Activated T-helper 1 cell treated with anti-CD3 and anti-CD28 coated beads, Interleukin-12 subunit alpha, Interleukin-12 subunit beta, Interleukin-2, Interleukin-4 antibody, amounts not matched to agents 30 ng/mL and 10 ng/mL and 1 ng/mL, durations not matched to agents 14 hours and 24 hours and 36 hours (primary cell): ENCODE measurements at places on chromosomes 7 and 10.

GRCh38 chr7:25615003-25615402 lies 386.7 kb upstream of the NPVF start:
- peaks cover 2% of the 10 kb centered on the region for H3K4me1 ChIP-seq
- H3K27ac ChIP-seq = no peak overlapping the region
- no peak for DNase-seq
- peaks cover 8% of the 10 kb centered on the region for H3K27me3 ChIP-seq
- no peaks in the 10 kb centered on the region for H3K36me3 ChIP-seq

- no peaks in the 10 kb centered on the region for H3K27me3 ChIP-seq
- H3K27ac ChIP-seq = no peak overlapping the region
- DNase-seq = no peak
- H3K4me1 ChIP-seq = peaks cover 51% of the 10 kb centered on the region
- no peak overlapping the region for H3K4me3 ChIP-seq
Observed at GRCh38 chr10:6279540-6280267, 77.0 kb downstream of the PFKFB3 start.

DNA sequence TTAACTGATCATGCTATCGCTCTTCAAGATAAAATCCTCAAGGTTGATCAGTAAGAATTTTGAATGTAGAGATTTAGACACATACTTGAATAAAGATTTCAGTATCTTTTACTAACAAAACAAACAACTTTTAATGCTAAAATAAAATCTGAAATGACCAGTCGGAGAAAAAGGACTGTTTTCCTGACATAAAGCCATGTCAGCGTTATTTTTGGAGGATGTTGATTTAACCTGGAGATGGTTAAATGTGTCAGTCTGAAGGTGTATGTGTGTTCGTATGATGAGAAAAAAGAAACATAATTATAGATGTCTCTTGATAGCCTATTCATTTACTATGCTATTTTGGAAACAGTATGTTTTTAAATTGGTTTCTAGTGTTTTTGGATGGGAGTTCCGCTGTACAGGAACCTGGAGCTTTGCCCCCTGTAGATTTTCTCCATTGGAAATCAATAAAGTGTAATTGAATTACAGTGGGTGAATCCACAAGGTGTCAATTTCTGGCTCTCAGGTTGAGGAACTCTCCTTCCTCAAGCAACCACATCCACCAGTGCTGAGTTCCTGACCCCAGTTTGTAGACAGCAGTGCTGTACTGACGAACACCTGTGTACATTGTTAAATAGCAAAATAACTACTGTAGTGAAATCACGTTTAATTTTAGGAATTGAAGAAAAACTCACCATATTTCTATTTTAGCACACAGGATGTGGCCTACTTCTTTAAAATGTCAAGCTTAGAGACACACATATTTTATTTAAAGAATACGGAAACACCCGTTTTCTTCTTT lies 670.1 kb downstream of the MAGI2 start:
- H3K4me1 ChIP-seq = no peaks in the 10 kb centered on the region
- H3K36me3 ChIP-seq = no peaks in the 10 kb centered on the region
- H3K27ac ChIP-seq = no peak overlapping the region

- H3K4me3 ChIP-seq = peak overlapping the region; percentile 73
- no peak for DNase-seq
- H3K4me1 ChIP-seq = no peaks in the 10 kb centered on the region
- H3K27me3 ChIP-seq = peaks cover 76% of the 10 kb centered on the region
Observed at GRCh38 chr10:101291331-101292193, 62.3 kb upstream of the LBX1 start.

- no peak for DNase-seq
- H3K4me3 ChIP-seq = peak overlapping the region; percentile 42
- H3K27ac ChIP-seq = peak overlapping the region; percentile 86
- H3K36me3 ChIP-seq = peaks cover 5% of the 10 kb centered on the region
Observed at GRCh38 chr10:110842326-110842904, 29.3 kb upstream of the PDCD4 start.

GRCh38 chr7:36005293-36005692 lies 147.8 kb upstream of the EEPD1 start:
- no peak overlapping the region for H3K27ac ChIP-seq
- DNase-seq = no peak
- H3K4me1 ChIP-seq = peaks cover 5% of the 10 kb centered on the region
- H3K4me3 ChIP-seq = no peak overlapping the region

DNA sequence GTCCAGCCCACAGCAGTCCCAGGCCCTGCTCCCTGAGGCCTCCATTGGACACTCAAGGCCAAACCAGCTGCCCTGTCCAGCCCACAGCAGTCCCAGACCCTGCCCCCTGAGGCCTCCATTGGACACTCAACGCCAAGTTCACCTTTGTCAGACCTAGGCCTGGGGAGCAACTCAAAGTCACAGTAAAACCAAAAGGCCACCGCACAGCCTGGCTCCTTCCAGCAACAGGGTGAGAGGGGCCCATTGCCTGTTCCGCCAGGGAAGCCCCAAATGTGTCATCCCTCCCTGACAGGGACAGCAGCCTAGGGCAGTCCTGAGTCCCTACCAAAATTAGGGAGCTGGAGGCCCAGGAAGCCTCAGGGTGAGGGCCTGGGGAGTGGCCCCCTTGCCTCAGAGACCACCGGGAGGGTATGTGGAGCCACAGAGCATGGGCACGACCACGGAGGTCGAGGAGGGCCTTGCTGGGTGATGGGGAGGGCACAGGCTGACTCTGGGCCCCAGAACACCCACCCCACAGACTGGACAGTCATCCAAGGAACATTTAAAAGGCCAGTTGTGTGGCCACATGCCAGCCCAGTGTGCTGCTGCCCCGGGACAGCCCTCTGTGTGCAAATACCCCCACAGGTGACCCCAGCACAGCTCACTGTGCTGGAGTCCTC lies 66.5 kb upstream of the PPP2R2D start:
- no peak overlapping the region for H3K4me3 ChIP-seq
- H3K27ac ChIP-seq = no peak overlapping the region
- H3K4me1 ChIP-seq = no peaks in the 10 kb centered on the region
- peaks cover 7% of the 10 kb centered on the region for H3K27me3 ChIP-seq
- no peak for DNase-seq

GRCh38 chr10:104117839-104118323 lies 4.1 kb upstream of the SFR1 start:
- H3K27ac ChIP-seq = no peak overlapping the region
- peaks cover 29% of the 10 kb centered on the region for H3K4me1 ChIP-seq
- no peaks in the 10 kb centered on the region for H3K36me3 ChIP-seq

GRCh38 chr7:1935176-1936005 lies 265.3 kb downstream of the ELFN1 start:
- H3K36me3 ChIP-seq = peaks cover 45% of the 10 kb centered on the region
- H3K27me3 ChIP-seq = peaks cover 5% of the 10 kb centered on the region
- peaks cover 38% of the 10 kb centered on the region for H3K4me1 ChIP-seq
- H3K27ac ChIP-seq = no peak overlapping the region
- DNase-seq = no peak
- H3K4me3 ChIP-seq = no peak overlapping the region

- DNase-seq = no peak
- peaks cover 67% of the 10 kb centered on the region for H3K27me3 ChIP-seq
- H3K36me3 ChIP-seq = no peaks in the 10 kb centered on the region
- H3K4me3 ChIP-seq = no peak within 1 kb of the TSS
- no peaks in the 10 kb centered on the region for H3K4me1 ChIP-seq
Observed at GRCh38 chr10:23191764-23192711, at the start of gene PTF1A. Gene PTF1A (plus strand): TSS chr10:23192312. CDS start chr10:23192531, 219 bp downstream.

DNA sequence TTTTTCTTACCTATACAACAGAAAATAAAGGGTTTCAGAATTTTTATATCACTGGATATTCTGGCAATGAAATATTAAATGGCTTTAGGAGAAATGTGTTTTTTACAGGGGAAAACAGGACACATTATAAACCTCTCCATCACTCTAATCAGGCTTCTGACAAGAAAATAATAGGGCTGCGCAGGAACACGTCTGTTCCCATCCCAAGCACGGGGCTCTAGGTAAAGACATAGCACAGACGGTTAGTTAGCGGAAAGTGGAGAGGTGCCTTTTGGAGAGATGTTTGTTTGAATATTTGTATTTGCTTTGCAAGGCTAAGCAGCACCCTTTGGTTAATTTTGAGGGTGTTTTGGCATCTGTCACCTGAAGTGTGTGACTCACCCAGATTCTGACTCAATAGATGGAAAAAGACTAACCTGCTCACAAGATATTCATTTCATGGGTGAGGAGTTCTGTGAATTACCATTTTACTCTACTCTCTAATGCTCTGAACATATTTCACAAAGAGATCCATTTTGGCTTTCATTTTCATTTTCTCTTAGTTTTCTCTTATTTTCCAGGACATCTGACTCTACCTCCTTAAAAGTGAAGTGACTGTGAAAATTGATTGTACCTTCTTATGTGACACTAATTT lies 174.5 kb upstream of the AKR1E2 start:
- H3K4me1 ChIP-seq = peaks cover 32% of the 10 kb centered on the region
- DNase-seq = no peak
- H3K27ac ChIP-seq = peak overlapping the region; percentile 85
- peaks cover 3% of the 10 kb centered on the region for H3K27me3 ChIP-seq
- H3K36me3 ChIP-seq = no peaks in the 10 kb centered on the region
- H3K4me3 ChIP-seq = peak overlapping the region; percentile 8

DNA sequence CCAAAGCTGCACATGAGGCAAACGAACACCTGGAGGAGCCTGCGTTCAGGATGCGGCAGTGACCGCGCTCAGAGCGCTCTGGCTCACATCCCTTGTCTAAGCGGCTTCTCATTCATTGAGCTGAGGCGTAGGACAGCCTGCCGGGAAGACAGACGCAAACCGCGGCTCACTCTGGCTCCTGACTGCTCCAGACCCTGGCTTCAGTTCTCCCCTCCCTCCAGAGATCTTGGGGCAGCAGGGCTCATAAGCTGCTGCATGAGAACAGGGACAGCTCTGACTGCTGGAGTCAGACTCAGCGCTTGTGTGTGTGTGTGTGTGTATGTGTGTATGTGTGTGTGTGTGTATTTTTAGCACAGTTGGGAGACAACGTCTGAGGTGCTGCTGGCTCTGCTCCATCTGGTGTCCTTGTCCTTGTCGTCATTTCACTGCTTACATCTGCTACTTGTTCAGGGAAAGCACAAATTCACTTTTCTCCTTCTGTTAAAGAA lies 15.8 kb upstream of the LYZL2 start:
- peaks cover 15% of the 10 kb centered on the region for H3K4me1 ChIP-seq
- H3K4me3 ChIP-seq = no peak overlapping the region
- peaks cover 26% of the 10 kb centered on the region for H3K27me3 ChIP-seq
- no peak overlapping the region for H3K27ac ChIP-seq
- no peaks in the 10 kb centered on the region for H3K36me3 ChIP-seq

DNA sequence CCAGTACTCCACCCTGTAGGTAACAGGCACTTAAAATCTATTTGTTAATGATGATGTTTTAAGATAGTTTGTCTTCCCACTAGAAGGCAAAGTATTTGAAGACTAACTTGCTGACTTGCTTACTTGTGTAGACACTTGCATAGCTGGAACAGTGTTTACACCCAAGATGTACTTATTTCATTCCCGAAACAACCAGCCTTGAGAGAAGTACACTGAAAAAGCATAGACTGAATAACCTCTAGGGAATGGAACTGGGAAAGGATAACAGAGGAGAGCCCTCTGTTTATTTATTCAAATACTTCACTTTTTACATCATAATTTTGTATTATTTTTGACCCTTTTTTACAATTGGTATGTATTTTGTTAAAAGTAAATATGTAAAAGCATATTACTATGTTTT lies 33.1 kb upstream of the TMEM26 start:
- DNase-seq = no peak
- no peak overlapping the region for H3K27ac ChIP-seq
- no peaks in the 10 kb centered on the region for H3K36me3 ChIP-seq
- H3K4me3 ChIP-seq = no peak overlapping the region
- no peaks in the 10 kb centered on the region for H3K4me1 ChIP-seq

GRCh38 chr7:18521236-18521589 lies 25.7 kb downstream of the HDAC9 start:
- H3K4me3 ChIP-seq = no peak overlapping the region
- H3K4me1 ChIP-seq = no peaks in the 10 kb centered on the region
- no peaks in the 10 kb centered on the region for H3K27me3 ChIP-seq
- no peaks in the 10 kb centered on the region for H3K36me3 ChIP-seq
- no peak for DNase-seq
- H3K27ac ChIP-seq = no peak overlapping the region

DNA sequence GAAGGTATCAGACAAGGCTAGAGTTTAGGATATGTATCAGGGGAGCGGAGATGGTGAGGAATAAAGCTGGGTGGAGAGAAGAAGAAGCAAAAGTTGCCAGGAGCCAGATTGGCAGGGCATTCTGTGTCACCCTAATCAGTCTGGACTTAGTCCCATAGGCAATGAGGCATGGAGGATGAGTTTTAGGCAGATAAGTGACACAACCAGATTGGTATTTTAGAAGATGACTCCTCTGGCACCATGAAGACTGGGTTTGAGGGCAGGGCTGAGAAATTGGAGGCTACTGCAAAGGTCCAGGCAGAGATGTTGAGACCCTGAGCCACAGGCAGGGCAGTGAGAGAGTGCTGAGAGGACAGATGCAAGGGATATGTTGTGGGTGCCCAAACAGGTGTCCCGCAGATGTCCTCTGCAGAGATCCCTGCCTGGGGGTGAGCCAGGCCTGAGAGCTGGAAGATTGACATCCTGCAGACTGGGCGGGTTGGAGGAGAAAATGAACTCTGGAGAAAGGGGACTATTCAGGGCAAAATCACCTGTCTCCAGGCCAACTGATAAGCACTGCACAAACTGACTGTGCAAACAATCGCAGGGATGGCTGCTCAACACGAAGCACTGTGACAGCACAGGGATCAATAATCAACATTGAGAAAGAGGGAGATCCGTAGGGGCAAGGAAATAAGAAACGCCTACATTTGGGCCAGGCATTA lies 11.9 kb upstream of the HABP2 start:
- no peak for DNase-seq
- H3K4me3 ChIP-seq = no peak overlapping the region
- H3K4me1 ChIP-seq = no peaks in the 10 kb centered on the region

- H3K27ac ChIP-seq = no peak overlapping the region
- H3K4me3 ChIP-seq = no peak overlapping the region
- DNase-seq = no peak
- no peaks in the 10 kb centered on the region for H3K36me3 ChIP-seq
Observed at GRCh38 chr10:132076578-132077081, 10.9 kb downstream of the JAKMIP3 start.

DNA sequence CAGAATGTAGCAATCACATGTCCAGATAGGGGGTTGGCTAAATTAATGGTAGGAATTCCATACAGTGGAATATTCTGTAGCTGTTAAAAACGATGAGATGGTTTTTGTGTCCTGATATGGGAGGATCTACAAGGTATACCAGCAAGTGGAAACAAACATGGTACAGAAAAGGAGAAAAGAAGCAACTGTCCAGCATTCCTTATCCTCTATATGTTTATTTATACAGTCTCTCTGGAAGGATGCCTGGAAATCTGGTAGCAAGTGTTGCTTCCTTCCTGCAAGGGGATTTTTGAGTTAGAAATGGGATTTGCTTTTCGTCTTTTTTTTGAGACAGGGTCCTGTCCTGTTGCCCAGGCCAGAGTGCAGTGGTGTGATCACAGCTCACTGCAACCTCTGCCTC lies 19.3 kb downstream of the IL15RA start:
- no peak overlapping the region for H3K27ac ChIP-seq
- H3K27me3 ChIP-seq = no peaks in the 10 kb centered on the region
- no peaks in the 10 kb centered on the region for H3K4me1 ChIP-seq
